Bone marrow (tissue), 2 donors: ENCODE measurements at places on chromosomes 2 and 18.
A peak's percentile ranks its signal among the peaks of the same experiment; 100 is the strongest.

- no peak for DNase-seq
These were observed 38.4 kb upstream of the ID2 start for GRCh38 chr2:8643250-8643995.

GRCh38 chr2:188046437-188046836 is 245.2 kb upstream of the GULP1 start:
- DNase-seq, result no peak

GRCh38 chr2:152251211-152251610 is 75.6 kb upstream of the STAM2 start:
- no peak for DNase-seq

DNA sequence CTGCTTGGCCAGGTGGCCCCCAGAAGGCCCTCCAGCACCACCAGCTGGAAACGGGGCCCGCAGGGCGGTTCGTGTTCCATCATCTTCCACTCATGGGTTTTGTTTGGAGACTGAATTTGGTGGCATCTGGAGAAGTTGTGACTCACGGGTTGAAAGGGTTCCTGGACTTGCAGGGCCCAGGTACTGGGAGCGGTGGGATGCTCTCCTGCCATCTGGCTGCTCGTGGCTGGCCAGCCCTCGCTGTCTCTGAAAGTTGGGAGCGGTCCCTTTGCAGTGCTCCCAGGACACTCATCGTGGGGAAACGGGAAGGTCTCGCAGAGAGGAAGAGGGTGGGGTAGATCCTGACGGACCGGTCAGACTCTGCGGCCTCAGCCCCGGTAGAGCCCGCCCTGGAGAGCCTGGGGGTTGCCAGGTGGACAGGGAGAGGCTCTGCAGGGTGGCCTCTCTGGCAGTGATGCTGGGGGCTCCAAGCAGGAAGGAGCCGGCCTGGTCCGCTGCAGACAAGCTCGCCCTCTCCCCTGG is 47.5 kb downstream of the TWIST2 start:
- no peak for DNase-seq

GRCh38 chr2:176454893-176455815 is 185.9 kb downstream of the MTX2 start:
- DNase-seq, result peak; percentile 22

GRCh38 chr2:62724886-62725711 is 19.6 kb downstream of the EHBP1 start:
- DNase-seq, result no peak

DNA sequence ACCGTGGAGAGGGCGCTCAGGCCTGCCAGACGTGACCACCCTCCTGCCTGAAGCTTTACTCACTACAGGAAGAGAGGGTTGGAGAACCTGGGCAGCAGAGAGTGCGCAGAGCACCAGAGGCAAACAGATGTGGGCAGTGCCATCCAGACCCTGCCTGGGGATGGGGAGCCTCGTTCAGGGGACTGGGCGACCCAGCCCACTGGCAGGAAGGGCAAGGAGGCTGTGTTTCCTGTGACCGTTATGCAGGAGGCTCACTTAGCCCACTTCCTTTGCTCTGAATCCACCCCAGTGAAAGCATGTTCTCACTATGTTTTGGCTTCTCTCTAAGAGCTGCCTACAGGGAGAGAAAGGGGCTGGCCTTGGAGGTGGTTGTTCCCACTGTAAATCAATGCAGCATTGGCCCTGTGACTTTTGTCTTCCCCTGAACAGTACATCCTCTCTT is 23.0 kb upstream of the ACKR3 start:
- peak; percentile 80 for DNase-seq

GRCh38 chr2:207067473-207067872 is 98.3 kb downstream of the KLF7 start:
- no peak for DNase-seq

DNA sequence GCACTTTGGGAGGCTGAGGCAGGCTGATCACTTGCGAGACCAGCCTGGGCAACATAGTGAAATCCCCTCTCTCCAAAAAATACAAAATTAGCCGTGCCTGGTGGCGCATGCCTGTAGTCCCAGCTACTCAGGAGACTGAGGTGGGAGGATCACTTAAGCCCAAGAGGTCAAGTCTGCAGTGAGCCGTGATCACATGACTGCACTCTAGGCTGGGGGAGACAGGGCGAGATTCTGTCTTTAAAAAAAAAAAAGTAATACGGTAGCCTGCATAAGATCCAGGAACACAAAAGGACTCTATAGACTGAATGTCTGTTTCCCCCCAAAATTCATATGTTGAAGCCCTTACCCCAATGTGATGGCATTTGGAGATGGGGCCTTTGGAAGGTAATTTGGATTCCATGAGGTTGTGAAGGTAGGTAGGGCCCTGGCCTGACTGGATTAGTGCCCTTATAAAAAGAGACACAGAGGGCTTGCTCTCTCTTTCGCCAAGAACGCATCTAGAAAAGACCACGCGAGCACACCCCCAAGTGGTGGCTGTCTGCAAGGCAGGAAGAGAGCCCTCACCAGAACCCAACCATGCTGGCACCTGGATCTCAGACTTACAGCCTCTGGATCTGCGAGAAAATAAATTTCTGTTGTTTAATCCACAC is 17.0 kb downstream of the MBOAT2 start:
- no peak for DNase-seq

DNA sequence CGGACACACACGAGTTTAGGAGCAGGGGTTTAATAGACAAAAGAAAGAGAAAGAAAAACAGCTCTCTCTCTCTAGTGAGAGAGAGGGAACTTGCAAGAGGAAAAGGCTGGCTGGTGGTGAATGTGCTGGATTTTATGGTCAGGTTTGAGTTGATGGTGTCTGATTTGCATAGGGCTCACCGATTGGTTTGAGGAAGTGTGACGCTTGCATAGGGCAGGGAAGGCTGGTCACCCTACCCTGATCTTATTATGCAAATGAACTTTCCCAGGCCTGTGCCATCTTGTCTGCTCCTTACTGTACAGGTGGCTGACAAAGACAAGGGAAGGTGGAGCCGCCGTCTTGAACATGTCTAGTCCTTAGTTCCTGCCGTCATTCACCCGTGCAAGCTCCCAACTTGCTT is 408.9 kb downstream of the RIT2 start:
- no peak for DNase-seq

DNA sequence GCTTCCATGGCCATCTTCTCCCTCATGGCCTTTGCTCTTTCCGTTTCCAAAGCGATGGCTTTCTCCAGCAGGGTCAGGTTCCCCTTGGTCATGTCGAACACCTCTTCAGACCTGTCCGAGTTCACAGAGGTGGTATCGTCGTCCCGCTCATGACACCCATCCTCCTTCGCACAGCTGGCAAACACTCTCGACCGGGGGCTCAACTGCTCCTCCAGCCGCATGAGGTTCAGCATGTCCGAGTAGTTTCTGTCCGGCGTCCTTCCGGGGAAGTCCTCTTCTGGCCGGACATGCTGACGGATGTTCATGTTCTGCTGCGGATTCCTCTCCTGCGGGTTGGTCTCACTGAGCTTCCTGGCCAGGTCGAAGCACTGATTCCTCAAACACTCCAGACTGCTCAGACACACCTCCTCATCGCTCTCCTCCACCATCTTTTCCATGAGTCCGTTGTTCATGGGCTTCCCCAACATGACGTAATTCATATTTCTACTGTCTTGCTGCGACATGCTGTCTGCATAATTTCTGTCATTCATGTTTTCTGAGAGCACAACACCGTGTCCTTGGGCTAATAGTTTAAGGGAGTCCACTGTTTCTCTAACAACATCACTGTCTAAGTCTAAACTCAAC is 178.2 kb upstream of the PXDN start:
- DNase-seq, result no peak

DNA sequence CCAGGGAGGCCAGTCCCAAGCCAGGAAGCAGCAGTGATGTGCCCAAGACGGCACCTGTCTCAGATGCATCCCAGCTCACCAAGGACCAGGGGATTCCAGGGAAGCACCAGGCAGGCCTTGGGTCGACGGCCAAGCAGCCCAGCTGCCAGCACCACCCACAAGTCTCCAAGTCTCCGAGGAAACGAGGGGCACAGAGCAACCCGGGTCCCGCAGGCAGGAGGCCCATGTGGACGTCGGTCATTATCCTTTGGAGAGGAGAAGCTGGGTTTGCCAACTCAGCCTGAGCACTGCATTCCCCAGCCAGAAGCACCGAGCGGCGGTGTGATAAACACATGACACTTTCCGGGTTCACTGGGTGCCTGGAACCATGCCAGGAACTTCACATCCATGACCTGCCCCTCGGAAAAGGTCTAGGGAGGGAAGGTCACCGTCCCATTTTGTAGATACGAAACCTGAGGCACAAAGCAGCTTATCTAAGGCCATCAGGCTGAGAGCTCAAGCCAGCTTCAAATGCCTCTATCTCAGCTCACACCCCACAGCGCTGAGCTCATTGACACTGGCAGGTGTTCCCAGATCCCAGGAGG is 104.5 kb downstream of the ZNF516 start:
- DNase-seq, result no peak

DNA sequence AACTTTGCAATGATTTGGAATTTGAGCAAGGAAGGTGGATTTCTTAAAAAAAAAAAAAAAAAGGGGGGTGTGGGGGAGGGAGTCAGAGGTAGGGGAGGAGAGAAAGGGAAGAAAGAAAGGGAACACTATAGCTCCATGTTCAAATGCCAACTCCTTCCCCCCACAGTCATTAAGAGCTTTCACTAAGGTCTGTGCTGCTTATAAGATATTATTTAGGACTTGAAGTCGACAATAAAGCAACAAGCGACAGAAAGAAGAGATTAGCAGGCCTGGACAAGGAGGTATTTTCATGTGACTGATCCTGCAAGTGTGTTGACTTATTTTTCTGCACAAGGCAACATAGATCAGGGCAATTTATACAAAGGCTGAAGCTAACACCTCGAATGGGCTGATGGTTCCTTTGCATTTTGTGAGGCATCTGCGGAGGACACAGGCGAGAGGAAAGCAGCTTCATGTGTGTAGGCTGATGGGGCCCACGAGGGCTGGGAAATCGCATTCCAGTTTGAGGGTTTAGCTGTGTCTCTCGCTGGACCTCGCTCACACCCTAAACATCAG is 382.0 kb downstream of the SOX11 start:
- no peak for DNase-seq

GRCh38 chr2:100286318-100286717 is 36.0 kb downstream of the LONRF2 start:
- no peak for DNase-seq

GRCh38 chr2:56185101-56185581 is 1.4 kb downstream of the CCDC85A start:
- DNase-seq, result no peak

GRCh38 chr2:237254911-237255578 is 158.9 kb downstream of the COL6A3 start:
- DNase-seq, result no peak

DNA sequence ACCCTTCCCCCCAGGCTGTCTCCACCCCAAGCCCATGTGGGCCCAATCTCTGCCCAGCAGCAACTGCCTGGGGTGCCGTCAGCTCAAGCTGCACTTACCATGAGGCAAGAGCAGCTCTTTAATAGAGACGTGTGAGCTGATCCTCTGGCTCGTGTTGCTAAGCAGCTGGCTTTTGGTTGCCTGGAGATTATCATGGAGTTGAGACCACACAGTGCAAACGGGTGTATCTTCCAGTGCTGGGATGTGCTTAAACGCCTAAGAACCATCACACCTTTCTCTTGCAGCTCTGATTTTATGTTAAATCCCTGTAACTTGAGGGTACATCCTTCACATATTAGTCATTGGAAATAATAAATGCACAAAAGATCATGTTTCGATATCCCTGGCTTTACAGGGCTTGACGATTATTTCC is 271.1 kb downstream of the PRKCE start:
- no peak for DNase-seq

- no peak for DNase-seq
These were observed 83.2 kb upstream of the ATL2 start for GRCh38 chr2:38460313-38460712.

DNA sequence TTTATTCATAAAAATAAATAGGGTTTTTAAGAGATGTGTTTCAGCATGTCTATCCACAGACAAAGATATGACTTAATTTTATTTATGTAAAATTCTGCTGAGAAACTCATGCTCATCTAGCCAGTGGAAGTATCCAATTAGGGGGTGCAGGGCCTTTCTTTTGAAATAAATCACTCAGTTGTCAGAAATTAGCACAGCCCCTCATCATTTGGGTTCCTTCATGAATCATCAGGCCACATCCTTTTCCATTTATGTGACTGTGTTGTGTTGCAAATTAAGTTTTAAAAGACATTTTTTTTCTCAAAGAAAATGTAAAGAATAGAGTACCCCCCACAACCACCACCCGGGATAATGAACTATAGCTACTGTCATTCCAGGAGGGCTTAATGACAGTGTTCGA is 185.8 kb downstream of the NRP2 start:
- DNase-seq, result peak; percentile 44

- no peak for DNase-seq
These were observed 51.9 kb downstream of the CACNB4 start for GRCh38 chr2:152046940-152047339.

- DNase-seq, result no peak
These were observed 3.0 kb downstream of the NEURL3 start for GRCh38 chr2:96501886-96502810.

- DNase-seq, result no peak
These were observed 26.9 kb downstream of the AGAP1 start for GRCh38 chr2:235520787-235521186.

DNA sequence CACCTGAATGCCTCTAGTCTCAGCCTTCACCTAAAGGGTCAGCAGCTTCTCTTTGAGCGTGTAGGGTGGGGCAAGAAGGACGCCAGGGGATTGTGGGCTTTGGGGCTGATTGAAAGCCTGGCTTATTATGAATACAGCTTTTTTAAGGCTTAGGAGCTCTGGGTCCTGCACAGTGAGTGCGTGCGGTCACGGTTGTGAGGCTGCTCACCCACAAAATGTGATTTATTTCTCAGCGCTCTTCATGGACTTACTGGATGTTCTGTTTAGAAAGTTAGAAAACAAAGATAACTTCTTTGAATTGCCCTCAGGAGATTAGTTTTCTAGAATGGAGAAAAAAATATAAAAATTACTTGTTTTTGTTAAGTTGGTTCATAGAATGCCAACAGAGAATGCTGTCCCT is 37.5 kb downstream of the HK2 start:
- no peak for DNase-seq

- no peak for DNase-seq
These were observed 75.4 kb upstream of the UBE2E3 start for GRCh38 chr2:180905002-180905401.

- no peak for DNase-seq
These were observed 9.6 kb upstream of the KCNG2 start for GRCh38 chr18:79787865-79788733.

DNA sequence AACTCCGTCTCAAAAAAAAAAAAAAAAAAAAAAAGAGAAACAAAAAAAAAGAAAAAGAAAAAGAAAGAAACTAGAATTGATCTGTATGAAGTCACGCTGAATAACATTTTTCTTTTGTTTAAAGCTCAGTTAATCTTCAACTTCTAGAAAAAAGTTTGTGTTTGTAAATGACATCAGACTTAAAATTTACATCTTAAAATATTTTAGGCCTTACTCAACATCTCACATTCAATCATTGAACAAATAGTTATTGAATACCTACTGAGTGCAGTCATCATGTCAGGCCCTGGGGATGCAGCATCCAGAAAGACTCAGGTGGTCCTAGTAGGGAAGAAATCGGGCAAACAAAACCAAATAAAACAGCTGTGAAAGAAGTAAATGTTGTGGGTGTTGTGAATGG is 292.3 kb upstream of the FANCL start:
- no peak for DNase-seq

GRCh38 chr2:221817052-221817451 is 244.9 kb upstream of the EPHA4 start:
- DNase-seq, result no peak

GRCh38 chr2:37671816-37672103 is 318 bp upstream of the CDC42EP3 start:
- peak; percentile 40 for DNase-seq
